ENCODE measurements at places on chromosomes 3 and 15.

GRCh38 chr3:141849056-141849815 lies 27.2 kb upstream of the ATP1B3 start:
- DNase-seq = no peak

DNA sequence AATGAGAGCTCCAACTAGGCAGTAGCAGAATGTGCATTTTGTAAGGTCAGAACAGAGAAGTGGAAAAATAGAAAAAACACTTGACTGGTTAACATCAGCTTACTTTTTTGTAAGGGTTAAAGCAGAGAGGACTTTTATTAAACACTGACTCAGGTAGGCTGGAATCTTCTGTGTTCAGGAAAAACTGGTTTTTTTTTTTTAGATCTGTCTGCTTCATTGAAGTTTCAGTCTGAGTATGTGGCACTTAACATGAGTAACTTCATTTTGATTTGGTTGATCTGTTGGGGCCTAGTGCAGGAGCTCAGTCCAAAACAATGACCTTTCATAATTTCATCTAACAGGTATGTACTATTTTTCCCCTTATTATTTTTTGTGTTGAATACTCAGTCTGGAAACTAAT lies 141.1 kb downstream of the DOCK3 start:
- no peak for DNase-seq

GRCh38 chr3:8954938-8955763 lies 8.1 kb downstream of the RAD18 start:
- no peak for DNase-seq

GRCh38 chr3:47443611-47443995 lies 32.1 kb downstream of the SCAP start:
- DNase-seq = no peak

GRCh38 chr3:113218681-113219045 lies 7.3 kb downstream of the BOC start:
- DNase-seq = no peak

DNA sequence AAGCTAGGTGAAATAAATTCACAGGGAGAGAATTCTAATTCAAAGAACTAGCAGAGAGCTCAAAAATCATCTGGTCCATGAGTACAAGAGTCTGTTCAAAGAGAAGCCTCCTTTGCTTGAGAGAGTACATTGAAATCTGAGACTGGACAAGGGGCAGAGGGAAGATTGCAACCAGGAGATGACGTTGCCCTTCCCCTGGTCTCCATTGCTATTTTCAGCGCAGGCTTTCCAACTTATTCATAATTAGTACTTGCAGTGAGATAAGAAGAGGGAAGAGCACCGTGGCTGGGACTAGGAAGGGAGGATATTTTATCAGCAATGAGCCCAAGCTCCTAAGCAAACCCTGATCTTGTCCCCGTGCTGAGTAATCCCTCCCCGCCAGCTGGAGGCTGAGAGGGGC lies 251.8 kb upstream of the RORA start:
- DNase-seq = no peak

DNA sequence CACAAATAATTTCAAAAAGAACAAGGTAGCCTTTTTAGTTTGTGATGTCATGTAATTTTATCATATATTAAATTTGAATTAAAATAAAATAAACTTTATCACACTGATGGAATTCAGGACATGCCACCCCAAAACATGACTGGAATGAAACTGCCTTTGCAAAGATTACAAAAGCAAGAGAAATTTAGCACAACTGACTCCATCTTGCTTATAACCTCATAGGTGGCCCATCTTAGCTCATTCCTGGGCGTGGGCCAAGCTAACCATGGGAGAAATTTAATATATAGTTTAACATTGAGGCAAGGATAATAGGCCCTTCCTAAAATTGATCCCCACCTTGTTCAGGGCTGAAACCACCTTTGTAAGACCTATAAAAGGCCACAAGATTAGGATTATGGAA lies 235.6 kb downstream of the ZNF385D start:
- DNase-seq = no peak
